ENCODE measurements at places on chromosomes 3 and 15. TPM values are rescaled to one million over a fixed set of nuclear protein-coding genes. Genes with fewer than 3 reads are reported as not detected.
A peak's percentile ranks its signal among the peaks of the same experiment; 100 is the strongest.

GRCh38 chr3:124444075-124444474 is 286.2 kb upstream of the UMPS start:
- DNase-seq: no peak

GRCh38 chr15:78811825-78812183 is 540 bp upstream of the ADAMTS7 start:
- DNase-seq: no peak

DNA sequence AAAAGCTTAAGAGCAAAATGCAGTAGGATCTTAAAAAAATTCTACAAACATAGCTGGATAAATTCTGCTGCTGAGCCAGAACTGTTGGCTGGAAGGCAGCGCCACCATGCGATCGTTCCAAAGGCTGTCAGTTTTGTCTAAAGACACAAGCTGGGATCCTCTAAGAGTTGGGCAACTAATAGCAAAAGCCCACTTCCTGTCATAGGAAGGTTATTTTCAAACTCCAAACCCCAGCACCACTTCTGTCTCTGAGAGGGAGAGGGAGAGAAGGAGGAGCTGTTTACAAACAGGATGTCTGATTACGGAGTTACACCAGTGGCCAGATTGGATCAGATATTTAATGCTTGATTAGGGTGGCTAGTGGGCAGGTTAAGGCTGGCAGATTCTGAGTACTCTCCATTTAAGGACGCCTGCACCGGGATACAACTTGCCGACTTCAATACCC is 44.0 kb downstream of the EIF4E3 start:
- peak; percentile 8 for DNase-seq

DNA sequence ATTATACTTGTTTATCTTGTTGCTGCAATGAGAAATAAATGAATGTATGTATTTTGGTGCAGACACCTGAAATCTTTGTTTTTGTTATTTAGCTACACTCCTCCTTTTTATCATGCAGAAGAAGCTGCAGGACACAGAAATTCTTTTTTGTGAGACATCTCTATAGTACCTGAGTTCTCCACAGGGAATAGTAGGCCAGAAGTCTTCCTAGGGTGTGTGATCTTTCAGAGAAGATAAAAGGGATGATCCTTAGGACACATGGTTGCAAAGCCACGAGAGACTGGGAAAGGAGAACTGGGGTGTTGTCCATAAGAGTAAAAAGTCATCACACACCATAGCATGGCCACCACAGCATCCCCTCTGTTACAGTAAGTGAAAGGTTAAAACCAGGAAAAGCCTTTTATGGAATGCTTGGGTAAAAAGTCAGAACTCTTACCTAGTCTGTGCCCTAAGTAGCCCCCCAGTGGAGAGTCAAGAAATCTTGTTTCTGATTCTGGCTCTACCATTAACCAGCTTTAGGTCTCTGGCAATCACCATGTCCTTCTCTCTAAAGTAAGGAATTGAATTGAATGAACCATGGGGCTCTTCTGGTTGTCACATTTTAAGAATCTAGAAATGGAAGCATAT is 31.9 kb upstream of the ADGRG7 start:
- no peak for DNase-seq

GRCh38 chr15:83549623-83550022 is 102.5 kb downstream of the SH3GL3 start:
- no peak for DNase-seq

Gene GHSR
- total RNA-seq: not detected

DNA sequence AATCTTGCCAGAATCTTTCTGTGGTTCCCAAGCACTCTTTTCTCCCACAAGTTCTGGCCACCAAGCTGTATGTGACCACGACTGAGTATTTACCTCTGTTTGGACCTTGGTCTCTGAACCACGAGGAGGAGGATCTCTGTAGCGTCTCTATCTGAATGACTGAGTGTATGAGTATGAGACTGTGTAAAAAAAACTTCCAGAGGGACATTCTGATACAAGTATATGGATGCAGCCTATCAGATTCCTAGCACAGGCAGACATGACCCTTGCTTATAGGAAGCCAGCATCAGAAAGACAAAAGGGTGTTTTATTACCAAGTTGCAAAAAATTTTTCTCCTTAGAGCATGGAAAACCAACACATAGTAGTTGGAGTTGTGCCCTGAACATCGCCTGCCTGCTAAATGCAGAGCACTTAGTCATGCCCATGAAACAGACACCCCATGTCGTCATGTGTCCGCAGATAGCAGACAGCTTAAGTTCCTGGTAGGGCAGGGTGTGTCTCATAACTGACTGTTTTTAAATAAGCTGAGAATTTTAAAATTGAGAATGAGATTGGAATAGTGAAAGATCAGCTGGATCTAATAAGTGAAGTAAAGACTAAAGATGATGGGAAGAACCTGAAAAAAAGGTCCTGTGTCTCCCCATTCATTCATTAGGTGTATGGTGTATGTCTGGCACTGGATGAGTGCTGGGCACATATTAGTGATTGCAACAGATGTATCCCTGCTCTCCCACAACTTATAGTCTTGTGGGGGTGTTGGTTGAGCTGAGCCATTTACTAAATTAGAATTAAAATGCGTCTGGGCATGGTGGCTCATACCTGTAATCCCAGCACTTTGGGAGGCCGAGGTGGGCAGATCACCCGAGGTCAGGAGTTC is 30.9 kb downstream of the DAG1 start:
- peak; percentile 81 for DNase-seq

Gene CCR1
- 0.10 TPM for total RNA-seq

GRCh38 chr15:88835646-88836045 is 32.4 kb downstream of the ACAN start:
- no peak for DNase-seq

Gene SHC4
- 0.44 TPM for total RNA-seq

Gene GASK1A
- 1.0 TPM for total RNA-seq

GRCh38 chr3:51559411-51559888 is 20.9 kb downstream of the RAD54L2 start:
- DNase-seq: no peak

Gene LRRK1
- 21.6 TPM for total RNA-seq

DNA sequence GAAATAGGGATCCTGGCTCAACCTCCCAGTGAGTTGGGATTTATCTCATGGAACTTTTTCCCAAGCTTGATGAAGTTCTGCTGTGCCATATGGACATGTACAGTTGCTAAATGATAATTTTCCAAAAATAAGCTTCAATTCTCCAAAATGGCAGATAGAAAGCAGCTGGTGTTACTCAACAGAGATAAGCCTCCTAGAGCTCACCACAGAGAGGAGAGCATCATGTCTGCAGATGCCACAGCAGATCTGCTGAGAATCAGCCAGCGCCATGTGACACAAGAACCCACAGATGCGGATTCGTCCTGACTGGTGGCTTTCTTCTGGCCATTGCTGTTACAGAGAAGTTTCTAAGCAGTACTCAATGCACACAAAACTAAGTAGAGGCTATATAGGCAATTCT is 50.6 kb downstream of the AGTR1 start:
- DNase-seq: no peak

Gene FMN1
- 0.39 TPM for total RNA-seq

Gene GABRA5
- not detected for total RNA-seq

GRCh38 chr15:87675271-87675670 is 581.3 kb downstream of the NTRK3 start:
- DNase-seq: no peak

- DNase-seq: no peak
Observed at GRCh38 chr3:143040261-143040879, 39.0 kb downstream of the U2SURP start.

GRCh38 chr3:10351013-10351735 is 30.3 kb upstream of the SEC13 start:
- no peak for DNase-seq

All from HCT116 (cell line).